ENCODE measurements at places on chromosomes 13 and 19. TPM values are rescaled to one million over a fixed set of nuclear protein-coding genes. Genes with fewer than 3 reads are reported as not detected.

Gene GPC6
- polyA plus RNA-seq: 8.0 TPM

Gene RFXAP
- 11.1 TPM for polyA plus RNA-seq

Gene PSPN
- polyA plus RNA-seq: 0.69 TPM

DNA sequence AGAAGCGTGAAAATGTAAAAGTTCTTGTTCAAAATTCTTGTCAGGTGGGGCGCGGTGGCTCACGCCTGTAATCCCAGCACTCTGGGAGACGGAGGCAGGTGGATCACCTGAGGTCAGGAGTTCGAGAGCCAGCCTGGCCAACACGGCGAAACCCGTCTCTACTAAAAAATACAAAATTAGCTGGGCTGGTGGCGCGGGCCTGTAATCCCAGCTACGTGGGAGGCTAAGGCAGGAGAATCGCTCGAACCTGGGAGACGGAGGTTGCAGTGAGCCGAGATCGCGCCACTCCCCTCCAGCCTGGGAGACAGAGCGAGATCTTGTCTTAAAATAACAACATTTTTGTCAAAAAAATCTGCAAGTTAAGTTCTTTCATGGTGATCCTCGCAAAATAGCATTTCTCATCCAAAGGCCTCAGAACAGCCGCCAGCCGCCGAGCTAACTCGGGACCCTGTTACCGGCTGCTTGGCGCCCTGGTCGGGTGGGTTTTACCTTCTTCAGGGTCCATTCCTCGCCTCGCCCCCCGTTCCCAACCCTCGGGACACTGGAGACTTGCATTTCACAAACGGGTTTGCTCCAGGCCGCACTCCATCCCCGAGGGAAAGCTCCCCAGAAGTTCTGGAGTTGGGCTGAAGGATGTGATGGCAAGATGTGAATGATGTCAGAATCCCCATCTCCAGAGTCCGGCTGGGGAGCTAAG, 1.6 kb downstream of the LATS2 start:
- DNase-seq: no peak

DNA sequence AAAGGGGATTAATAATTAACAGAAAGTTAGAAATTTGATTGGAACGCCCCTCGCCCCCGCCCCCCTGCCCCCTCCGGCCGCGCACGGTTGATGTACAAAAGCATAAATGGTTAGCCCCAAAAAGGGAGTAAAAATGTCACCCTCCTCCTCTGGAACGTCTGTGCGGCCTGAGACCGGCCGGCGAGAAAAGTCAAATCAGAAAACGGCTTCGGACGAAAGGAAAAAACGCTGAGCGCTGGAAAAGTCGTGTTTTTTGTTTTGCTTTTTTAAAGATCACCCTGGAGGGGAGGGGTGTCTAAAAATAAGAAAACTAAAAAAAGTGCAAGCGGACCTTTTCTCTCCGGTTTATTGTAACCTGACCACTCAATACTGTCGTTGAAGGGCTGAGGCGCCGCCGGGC, 13.2 kb downstream of the MEX3D start:
- no peak for DNase-seq

DNA sequence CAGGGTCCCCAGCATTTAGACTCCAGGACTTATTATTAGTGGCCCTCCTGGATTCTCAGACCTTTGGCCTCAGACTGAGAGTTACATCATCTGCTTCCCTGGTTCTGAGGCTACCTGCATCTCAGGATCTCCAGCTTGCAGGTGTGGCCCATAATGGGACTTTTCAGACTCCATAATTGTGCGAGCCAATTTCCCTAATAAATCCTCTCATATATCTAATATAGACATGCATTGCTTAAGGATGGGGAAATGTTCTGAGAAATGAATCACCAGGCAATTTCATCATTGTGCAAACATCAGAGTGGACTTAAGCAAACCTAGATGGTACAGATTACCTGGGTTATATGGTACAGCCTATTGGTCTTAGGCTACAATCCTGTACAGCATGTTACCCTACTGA, 116.5 kb upstream of the FBXL3 start:
- DNase-seq: no peak

GRCh38 chr13:50724913-50725312, 118.6 kb downstream of the DLEU7 start:
- no peak for DNase-seq

DNA sequence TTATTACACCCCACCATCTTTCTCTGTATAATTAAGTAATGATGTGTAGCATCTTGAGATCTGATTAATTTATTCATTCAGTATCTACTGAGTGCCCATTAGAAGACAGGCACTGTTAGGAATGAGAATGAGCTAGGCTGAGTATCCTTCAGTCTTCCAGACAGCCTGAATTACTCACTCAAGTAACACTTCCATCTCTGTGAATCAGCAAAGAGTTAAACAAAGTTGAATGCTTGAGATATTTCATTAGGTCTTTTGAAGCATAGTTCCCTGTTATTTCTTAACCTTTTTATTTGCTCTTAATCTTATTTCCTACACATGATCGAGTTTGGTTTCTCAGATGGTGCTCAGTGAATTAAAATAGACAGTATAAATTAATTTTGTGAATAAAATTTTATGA, 413.7 kb downstream of the DCT start:
- DNase-seq: peak; percentile 31

DNA sequence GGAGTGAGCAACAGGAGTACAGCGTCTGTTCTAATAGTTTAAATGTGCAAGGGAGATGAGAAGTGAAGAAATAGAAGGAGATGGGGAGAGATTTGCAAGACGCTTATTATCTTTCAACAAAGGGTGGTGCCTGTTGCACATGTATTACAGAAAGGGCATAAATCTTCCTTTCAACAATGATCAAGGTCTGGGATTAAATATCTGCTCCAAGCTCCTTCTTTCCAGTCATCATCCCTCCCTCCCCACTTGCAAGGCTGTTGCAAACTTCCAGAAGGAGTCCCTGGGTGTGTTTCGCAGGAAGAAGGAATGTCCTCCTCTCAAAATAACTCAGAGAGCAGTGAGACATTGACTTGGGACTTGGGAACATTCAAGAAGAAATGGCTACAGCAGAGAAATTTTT, 63.5 kb upstream of the MYCBP2 start:
- DNase-seq: no peak

GRCh38 chr19:6773323-6773931, 919 bp downstream of the VAV1 start:
- no peak for DNase-seq

DNA sequence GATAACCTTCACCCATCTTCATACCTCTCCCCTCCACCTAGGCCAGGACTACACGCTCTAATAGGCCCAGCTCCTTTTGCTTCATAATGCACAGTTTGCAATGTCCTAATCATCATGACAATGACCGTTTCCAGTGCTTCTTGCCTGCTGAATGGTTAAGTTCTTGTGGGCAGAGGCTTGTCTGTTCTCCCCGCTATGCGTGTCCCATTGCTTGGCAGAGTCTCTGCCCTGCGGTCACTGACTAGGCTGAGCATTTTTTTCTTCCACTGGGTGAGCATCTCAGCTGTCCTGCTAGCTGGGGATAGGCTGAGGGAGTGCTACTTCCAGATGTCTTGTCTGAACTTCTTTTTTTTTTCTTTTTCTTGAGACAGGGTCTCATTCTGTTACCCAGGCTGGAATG, 314.7 kb downstream of the UQCRFS1 start:
- no peak for DNase-seq

- DNase-seq: no peak
Observed at GRCh38 chr13:23330356-23330755, 103.1 kb downstream of the SACS start.

GRCh38 chr19:13764821-13765394, 586 bp downstream of the MRI1 start:
- peak; percentile 51 for DNase-seq

All from muscle of back (tissue), 13 donors.